ENCODE measurements at places on chromosomes 11 and 22.

DNA sequence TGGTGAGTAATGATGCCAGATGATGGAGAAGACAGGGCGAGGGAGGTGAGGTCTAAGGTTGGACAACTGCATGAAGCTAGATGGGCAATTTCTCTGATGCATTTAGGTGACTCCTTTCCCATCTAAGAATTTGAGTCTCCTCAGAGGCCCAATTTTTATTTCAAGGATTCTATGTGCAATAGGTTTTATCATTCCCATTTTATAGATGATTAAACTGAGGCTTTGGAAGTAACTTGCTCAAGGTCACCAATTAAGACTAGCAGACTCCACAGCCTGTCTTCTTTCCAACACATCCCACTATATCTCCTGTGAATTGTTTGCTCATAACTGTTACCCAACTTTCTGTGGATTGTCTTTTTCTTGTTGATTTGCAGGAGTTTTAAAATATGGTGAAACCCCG lies 28.5 kb downstream of the DSCAML1 start:
- no peak for DNase-seq

- no peak for DNase-seq
Observed at GRCh38 chr11:114073007-114073827, 13.7 kb downstream of the ZBTB16 start.

GRCh38 chr22:22887621-22888503 lies at the start of gene IGLL5:
TSS of gene IGLL5 (plus strand) at chr22:22887816. CDS start at chr22:22888054, 238 bp downstream.
- DNase-seq: no peak

- DNase-seq: peak; percentile 83
Observed at GRCh38 chr11:82682003-82682751, 51.5 kb downstream of the FAM181B start.

DNA sequence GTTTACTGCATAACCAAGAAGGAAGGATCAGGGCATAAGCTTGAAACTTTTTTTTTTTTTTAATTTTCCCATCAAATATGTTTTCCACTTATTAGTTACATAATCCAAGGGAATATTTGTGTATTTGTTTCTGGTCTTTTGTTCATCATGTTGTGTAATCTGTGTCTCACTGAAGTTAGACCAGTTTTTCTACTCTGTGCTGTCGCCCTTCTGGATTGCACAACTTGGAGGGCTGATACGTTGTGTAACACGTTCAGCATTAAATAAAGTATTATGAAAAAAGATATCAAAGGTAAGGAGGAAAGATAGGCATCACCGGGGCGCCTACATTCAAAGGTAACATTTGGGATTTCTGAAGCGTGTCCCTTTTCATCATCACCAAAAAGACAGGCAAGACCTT lies 3.3 kb upstream of the E2F8 start:
- no peak for DNase-seq

DNA sequence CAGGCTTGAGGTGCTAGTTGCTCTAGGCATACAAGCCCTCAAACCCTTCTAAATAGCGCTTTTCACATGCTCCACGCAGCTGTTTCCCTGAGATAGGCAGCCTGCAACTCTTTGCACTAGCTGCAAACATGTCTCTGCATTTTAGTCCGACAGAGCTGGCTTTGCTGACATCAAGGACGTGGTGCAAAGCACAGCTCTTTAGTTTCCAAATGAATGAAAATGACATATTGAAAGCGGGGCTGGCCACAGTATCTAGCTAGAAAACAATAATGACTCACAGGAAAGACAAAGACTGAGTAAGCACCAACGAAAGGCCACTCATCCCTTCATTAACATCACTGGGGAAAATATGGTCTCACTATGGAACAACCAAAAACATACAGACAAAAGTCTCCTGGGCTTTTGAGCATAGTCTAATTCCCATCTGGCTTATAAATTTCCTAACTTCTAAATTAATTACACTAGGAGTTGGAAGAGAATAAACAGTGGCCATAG lies 15.3 kb upstream of the ZC3H12C start:
- peak; percentile 59 for DNase-seq

DNA sequence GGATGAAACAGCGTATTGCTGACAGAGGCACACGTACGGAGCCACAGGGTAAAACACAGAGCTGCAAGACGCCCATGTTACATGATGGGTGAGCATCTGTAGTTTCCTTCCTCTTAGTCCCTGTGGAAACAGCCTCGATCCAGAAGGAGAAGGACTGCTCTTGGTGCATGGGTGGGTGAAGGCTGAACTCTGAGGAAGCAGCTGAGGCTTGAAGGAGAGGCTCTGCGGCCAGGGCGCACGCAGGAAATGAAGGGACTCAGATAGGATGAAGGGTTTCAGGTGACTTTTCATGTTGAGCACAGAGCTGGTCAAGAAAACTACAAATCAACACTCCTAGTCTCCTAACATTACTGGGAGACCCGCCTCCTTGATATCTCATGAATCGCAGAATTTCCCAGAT lies 65.7 kb upstream of the ADA2 start:
- DNase-seq: no peak

GRCh38 chr11:12918667-12919066 lies 90.4 kb upstream of the RASSF10 start:
- no peak for DNase-seq

- no peak for DNase-seq
Observed at GRCh38 chr11:63554877-63555223, 8.3 kb downstream of the PLAAT2 start.

- DNase-seq: no peak
Observed at GRCh38 chr11:10301656-10302358, 3.1 kb upstream of the ADM start.

GRCh38 chr11:75532200-75533048 lies 6.7 kb upstream of the GDPD5 start:
- DNase-seq: peak; percentile 75

DNA sequence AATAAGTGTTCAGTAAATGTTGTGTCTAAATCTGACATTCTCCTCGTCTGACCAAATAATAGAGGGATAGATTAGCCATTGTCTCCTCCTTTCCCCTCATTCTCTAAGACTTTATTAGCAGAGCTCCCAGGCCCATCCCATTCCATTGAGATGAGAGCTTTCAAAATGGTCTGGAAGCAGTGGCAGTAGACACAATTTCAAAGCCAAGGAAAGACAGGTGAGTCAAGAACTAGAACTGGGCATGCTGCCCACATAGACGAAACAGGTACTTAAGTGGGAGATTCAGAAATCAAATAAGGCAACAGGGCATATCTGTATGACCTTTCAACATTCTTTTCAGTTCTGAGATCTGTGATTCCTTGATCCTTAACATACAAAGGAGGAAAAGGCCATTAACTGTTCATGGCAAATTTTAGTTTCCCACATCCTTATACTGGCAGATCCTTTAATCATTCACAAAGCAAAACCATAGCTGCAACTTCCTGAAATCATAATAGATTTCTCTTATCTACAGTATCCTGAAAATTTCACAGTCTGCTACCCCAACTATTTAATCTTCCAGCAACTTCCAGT lies 96.6 kb upstream of the KCNA4 start:
- no peak for DNase-seq

GRCh38 chr22:36595940-36596339 lies 67.0 kb upstream of the EIF3D start:
- DNase-seq: no peak

- DNase-seq: no peak
Observed at GRCh38 chr22:47196881-47197772, 434.7 kb downstream of the TBC1D22A start.

DNA sequence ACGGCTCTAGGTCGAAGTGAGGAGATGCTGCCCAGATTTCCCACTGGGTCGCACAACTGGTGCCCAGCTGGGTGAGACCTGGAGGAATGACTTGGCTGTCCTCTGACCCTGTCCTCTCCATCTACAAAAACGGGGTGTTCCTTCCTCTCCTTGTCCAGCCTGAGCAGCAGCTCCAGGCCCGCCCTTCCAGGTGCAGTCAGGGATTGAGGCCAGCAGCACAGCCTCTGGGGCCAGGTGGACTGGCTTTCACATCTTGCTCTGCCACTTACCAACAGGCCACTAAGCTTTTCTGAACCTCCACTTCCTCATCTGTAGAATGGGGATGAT lies 91.7 kb upstream of the LMO1 start:
- DNase-seq: no peak

DNA sequence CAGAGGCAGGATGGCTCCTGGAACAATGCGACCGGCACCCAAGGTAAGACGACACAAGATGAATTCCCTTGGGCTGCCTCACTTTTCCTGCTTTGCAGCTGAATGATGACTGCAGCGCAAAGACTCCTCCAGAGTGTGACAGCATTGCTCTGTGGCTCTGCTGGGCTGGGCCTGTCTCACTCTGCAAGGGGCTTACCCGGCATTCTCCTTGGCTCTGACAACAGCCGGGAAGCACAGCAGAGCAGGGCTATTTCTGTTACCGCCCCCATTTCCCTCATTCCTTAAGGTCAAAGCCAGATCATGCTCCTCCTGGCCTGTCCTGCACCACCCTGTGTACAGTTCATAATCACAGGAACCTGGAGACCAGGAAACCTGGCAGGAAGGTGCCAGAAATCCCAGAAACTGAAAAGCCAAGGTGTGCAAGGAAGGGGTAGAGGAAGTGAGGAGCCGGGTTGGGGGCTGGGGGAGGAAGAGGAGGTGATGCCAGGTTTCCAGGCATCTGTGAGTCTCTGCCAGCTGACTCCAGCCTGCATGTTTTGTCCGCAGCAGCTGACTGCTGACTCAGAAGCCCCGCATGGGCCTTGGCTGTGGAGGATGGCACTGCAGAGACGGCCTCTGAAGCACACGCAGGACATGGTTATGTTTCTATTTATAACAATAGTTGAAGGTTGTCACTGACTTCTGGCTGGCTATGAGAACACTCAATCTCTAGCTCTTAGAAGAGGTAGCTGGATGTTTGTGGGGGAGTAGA lies 113.6 kb downstream of the MICAL3 start:
- peak; percentile 92 for DNase-seq

- DNase-seq: no peak
Observed at GRCh38 chr11:20278727-20279126, 84.8 kb upstream of the HTATIP2 start.

DNA sequence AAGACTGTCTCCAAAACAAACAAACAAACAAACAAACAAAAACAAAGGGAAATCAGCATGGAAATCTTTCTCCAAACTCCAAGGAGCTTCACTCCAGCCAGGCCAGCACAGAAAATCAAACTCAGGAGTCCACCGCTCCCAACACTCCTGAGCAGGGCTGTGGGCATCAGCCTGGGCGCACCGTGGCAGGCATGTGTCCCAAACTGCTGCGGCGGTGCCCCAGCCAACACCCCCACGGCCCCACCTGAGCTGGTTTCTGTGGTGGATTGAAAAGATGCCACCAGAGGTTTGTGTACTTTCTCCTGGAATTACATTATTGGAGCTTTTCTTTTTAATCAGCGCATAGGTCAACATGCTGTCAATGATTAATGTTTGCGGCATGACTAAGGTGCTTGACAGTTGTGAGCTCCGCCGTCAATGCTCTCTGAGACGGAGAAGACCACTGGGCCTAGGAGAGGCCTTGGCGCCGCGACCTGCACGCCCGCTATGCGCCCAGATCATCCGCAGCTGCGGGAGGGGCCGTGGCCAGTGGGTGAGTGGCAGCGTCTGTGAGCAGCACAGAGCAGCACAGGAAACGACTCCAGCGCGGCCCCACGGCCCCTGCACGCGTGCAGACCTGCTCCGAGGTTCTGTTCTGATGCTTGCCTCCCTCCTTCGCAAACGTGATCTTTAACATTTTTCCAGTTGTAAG lies 18.1 kb downstream of the DRD4 start:
- no peak for DNase-seq

GRCh38 chr11:130651066-130651855 lies 202.8 kb downstream of the ADAMTS15 start:
- no peak for DNase-seq

- no peak for DNase-seq
Observed at GRCh38 chr11:9155930-9156329, 64.5 kb upstream of the SCUBE2 start.

DNA sequence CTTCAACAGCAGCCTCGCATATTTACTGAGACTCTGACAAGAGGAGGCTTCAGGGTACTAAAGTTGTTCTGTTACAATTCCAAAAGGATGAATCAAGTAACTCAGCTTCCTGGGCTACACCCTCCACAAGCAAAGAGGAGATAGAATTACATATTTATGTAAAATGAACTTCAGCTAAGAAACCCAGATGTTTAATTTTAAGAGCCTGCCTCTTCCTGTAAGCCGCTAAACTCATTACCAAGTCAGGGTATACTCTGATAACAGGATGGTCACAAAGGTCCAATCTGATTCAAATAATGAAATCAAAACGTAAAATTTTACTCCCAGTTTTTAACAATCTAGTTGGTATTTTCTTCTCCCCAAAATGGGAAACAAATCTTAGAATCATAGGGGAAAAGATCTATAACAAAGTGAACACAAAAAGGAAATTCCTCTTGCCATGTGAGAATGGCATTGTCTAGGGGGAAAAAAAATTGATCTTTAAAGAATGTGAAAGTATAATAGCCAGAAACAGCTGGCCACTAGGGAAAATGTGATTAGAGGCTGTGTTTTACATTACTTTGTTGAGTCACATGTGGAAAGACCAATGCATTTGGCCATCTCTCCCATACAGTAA lies 30.9 kb downstream of the CHEK2 start:
- DNase-seq: no peak

DNA sequence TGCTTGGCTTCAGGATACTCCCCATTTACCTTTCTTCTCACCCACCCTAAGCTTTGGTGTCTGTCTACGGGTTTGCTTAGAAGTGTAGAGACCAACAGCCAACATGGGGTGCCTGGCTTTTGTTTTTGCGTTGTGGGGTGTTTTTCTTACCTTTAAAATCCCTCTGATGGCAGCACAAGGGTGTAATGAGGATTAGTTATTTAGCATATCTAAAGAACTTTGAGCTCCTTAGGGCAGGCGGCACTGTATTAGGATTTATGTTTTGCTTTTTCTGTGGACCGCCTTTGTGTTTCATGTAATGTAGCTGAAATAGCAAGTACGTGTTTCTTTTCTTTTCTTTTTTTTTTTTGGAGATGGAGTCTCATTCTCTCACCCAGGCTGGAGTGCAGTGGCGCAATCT lies 8.9 kb downstream of the AP2A2 start:
- DNase-seq: no peak

GRCh38 chr22:45885171-45885840 lies 91.7 kb downstream of the WNT7B start:
- DNase-seq: no peak

GRCh38 chr11:45252134-45252856 lies 33.8 kb downstream of the SYT13 start:
- no peak for DNase-seq

DNA sequence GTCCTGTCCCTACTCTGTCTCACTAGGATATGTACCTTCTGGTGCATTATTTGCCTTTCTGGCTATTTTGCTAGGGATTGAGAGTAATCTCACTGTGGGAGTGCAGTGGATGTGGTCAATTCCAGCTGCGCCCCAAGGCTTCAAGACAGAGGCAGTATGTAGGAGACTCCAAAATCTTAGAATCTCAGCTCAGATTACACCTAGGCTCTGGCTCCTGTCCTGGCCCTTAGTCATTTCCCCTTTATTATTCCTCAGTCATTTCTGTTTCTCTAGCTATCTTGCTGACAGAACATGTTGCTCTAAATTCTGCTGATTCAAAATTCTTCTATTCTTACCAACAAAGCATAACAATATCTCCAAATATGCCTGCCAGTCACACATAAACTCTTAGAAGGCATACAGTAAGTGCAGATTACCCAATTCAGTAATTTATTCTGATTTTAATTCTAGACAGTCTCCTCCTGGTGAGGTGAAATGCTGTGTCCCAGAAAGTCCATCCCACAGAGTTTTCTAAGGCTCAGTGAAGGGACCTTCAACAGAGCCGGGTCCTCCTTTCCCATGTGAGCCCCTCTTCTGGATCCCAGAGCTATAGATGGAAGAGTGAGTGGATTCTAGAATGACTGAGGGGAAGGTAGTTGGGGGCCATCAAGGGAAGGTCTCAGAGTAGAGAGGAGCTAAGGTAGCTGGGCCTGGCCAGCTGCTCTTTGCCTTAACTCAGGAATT lies 24.3 kb upstream of the GLYATL1 start:
- DNase-seq: no peak

- DNase-seq: no peak
Observed at GRCh38 chr22:49666146-49666809, 161.4 kb downstream of the BRD1 start.

Measured in Ammon's horn (tissue), 1 donor.